CD4-positive, alpha-beta T cell treated with Interferon gamma for 1 hour (primary cell): ENCODE measurements at places on chromosomes 6 and 20.

- no peak for DNase-seq
These were observed 21.4 kb upstream of the PI16 start for GRCh38 chr6:36933102-36933501.

DNA sequence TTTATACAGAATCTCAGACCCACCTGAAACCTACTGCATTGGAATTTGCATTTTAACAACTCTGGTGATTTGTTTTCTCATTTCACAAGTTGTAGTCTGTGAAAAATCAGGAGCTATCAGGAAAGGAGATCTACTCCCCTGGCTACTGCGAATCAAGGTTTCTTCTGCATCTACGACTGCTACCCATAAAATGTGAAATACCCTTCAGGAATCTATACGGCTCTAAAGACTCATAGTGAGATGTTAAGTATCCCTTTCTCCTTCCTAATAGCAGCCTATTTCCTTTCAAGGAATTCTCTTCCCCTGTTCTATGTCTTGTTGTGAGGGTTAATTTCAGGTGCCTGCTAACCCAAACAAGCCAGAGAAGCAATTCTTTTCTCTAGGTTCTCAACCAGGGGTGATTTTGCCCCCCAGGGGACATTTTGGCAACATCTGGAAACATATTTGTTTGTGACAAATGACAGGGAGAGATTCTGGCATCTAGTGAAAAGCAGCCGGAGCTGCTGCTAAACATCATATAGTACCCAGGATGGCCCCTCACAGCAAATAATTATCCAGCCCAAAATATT, 26.3 kb downstream of the WFDC3 start:
- no peak for DNase-seq

DNA sequence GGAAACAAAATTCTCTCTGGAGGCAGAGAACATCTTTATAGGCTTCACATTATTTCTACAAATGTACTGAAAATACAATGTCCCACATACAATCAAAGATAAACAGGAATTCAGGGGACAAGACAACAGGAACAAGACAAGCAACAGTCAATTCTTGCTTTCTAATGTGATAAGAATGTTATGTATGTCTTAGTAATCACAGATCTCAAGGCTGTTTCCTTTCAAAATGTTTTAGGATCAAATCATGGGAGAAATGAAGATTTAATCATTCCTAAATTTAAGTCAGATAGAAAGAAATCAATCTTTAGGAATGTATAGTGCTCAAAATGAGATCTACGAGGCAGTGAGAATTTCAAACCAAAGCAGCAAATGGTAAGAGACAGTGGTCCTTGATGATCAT, 32.1 kb downstream of the NEDD9 start:
- DNase-seq: no peak

- no peak for DNase-seq
These were observed 16.7 kb downstream of the PCMT1 start for GRCh38 chr6:149766156-149766769.

- no peak for DNase-seq
These were observed 24.3 kb upstream of the ADGRF1 start for GRCh38 chr6:47066418-47066817.

DNA sequence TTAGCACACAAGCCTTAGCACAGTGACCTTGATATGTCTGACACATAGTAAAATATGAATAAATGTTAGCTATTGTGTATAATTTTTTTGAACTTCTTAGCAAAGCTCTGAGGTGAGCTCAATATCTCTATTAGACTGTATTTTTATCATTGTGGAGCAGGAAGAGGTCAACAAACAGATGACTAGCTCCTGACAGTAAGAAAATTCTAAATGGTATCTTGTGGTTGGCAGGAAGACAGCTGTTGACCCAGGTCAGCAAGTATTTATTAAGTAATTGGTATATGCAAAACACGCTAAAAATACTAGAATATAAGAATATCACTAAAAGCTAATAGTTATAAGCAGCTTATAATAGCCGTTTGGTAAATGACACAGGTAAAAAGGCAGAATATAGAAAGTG, 77.5 kb upstream of the MARCKS start:
- no peak for DNase-seq

DNA sequence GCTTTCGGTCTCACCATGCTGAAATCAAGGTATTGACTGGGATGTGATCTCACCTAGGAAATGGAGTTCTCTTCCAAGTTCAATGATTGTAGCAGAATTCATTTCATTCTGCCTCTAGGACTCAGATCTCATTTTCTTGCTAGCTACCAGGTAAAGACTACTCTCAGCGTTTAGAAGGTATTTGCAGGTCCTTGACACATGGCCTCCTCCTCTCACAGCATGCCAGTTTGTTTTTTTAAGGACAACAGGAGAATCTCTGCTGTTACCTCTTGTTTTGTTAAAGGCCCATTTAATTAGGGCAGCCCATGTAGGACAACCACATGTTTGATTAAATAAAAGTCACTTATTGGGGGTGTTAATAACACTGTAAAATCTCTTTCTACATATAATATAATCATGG, 757.8 kb downstream of the EYS start:
- no peak for DNase-seq

DNA sequence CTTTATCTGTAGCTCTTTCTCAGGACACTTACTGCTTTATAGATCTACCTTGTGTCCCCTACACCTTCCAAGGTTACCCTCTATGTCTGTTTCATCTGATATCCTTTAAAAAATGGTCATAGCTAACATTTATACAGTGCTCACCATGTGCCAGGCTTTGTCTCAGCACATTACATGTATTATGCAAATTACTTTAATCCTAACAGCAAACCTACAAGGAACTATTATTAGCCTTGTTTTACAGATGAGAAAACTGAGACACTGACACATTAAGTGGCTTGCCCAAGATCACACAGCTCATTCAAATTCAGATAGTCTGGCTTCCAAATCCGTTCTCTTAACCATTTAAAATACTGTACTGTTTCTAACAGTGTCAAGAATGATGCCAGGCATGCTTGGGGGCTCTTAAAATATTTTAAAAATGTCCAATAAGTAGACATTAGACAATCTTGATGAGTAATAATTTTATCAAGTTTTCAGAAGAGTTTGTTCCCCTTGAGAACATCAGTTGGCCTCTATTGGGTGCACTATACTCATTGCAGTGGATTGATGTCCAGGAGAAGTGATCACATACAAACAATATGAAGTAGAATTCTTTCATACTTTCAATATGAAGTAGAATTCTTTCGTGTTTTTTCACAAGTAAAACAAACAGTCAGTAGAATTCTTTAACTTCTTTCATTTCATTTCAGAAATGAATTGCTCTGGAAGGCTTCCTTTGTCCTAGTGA, 69.6 kb downstream of the DNAH8 start:
- DNase-seq: no peak

DNA sequence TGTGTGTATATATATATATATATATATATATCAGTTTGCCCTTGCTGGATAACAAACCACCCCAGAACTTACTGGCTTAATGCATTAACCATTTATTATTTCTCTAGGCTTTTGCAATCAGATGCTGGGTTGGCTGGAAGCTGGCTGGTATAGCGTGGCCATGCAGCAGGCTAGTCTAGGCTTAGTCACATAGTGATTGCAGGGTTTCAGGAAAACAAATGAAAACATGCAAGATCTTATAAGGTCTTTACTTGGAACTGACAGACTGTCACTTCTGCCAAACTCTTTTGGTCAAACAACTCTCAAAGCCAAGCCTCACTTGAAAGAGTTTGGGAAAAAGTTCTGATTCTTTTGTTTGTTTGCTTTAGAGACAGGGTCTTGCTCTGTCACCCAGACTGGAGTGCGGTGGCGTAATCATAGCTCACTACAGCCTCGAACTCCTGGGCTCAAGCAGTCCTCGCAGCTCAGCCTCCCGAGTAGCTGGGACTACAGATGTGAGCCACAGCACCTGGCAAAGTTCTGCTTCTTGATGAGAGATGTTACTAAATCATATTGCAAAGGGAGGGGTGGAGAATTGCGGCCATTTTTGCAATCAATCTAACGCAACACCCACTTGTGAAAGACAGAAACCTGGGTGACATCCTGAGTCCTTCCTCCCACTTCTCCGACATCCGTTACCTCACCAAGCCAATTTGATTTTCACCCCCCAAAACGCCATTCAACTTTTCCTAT, 74.6 kb upstream of the RNF24 start:
- DNase-seq: peak; percentile 20

DNA sequence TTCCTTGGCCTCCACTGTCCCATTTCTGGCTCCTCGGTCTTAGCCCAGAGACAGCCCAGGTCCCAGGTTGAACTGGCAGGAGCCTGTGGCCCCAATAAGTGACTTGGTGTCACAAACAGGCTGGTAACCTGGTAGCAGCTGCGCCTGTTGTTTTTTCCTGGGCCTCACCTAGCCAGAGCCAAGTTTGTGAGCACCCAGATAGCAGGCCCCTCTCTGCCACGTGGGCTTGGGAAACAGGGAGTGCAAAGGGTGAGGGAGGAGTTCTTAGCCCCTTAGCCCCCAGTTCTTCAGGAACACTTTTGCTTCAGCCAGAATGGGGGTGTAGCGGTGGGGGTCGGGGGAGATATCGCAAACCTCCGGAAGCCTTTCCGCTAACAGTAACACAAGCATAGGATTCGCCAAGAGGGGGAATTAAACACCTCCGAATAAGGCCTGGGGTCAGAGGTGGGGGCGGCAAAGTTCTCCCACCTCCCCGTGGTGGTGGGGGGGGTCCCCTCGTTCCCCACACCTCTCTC, 760 bp downstream of the C6orf132 start:
- DNase-seq: no peak

DNA sequence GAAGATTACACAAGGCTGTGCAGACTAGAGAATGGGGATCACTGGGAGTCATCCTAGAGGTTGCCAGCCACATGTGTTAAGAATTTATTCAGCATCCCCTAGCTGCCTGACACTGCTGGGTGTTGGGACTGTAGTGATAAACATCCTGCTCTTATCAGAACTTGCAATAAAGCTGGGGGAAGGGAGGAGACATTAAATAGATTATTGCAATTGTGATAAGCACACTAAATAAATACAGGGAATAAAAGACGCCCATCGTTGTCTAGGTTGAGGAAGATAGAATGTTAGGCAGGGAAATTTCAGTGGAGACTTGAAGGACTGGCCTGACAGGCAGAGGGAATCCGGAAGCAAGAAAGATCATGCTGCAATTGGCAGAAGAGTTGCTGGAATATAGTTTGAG, 33.2 kb upstream of the TRAM2 start:
- no peak for DNase-seq

- DNase-seq: no peak
These were observed 19.6 kb downstream of the SOBP start for GRCh38 chr6:107509506-107509905.

GRCh38 chr6:39965751-39966150, 31.5 kb upstream of the MOCS1 start:
- no peak for DNase-seq

DNA sequence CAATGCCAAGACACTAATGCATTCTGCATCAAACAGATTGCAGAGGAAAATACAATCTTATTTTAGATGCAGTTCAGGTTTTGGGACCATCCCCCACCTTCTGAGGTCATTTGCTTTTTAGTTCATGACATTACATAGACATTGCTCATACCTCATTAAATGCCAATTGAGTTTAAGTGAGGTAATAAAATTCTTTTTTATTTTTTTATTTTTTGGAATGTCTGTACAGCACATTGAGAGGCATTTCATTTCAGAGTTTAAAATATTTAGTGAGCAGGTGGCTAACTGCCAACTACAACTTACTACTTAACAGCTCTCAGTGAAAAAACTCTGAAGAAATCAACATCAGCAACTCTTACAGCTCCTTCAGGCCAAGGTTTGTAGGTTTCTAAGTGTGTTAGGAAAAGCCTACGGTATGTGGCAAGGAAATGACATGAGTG, 482.2 kb upstream of the RNF217 start:
- DNase-seq: no peak

DNA sequence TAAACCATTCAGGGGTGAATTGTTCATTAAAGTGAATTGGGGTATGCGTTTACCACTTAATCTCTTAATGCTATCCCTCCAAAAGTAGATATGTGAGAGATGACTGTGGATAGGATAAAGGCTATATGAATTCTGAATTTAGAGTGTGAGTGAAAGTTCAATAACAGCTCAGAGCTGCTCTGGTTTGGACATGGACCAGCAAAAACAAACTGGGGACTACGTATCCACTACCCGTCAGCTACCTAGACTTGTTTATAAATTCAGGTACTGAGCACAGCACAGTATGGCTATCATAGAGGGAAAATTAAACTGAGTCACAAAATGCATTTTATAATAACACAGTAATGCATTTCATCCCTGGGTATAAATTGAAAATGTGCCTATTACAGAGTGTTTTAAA, 44.4 kb downstream of the HDDC2 start:
- DNase-seq: no peak

- peak; percentile 37 for DNase-seq
These were observed 19.0 kb upstream of the TLDC2 start for GRCh38 chr20:36856691-36857635.

DNA sequence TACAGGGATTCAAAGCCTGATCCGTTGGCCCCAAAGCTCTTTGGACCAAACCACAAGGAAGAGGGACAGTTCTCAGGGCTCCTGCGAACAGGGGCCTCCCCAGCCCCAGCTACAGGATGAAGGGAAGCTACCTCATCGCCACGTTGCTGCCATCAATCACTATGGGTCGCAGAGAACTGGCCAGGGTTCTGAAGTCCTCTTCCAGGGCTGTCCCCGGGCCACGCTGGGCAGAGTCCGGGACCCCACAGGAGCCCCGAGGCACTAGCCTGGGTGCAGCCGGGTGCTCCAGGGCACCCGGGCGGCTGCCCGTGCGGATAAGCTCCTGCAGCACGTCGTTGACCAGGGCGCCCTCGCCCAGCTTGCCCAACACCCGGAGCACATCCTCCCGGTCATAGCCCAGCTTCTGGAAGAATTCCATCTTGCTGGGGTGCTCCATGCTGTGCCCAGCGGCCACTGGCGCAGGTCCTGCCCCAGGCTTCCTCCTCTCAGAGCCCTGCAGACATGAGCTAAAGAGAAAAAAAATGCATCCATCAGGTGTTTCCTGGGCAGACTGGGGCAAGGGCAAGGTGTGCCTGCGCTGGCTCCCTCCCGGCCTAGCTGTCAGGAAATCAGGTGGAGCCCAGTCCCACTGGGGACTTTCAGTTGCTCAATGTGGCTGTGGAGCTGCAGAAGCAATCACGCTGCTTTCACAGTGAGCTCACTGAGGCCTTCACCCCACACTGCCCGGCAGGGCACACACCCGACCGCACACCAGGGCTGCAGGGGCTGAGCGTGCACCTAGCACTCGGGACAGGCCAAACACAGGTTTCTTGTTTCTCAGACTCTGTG, 10.5 kb downstream of the ZC3H12D start:
- no peak for DNase-seq

DNA sequence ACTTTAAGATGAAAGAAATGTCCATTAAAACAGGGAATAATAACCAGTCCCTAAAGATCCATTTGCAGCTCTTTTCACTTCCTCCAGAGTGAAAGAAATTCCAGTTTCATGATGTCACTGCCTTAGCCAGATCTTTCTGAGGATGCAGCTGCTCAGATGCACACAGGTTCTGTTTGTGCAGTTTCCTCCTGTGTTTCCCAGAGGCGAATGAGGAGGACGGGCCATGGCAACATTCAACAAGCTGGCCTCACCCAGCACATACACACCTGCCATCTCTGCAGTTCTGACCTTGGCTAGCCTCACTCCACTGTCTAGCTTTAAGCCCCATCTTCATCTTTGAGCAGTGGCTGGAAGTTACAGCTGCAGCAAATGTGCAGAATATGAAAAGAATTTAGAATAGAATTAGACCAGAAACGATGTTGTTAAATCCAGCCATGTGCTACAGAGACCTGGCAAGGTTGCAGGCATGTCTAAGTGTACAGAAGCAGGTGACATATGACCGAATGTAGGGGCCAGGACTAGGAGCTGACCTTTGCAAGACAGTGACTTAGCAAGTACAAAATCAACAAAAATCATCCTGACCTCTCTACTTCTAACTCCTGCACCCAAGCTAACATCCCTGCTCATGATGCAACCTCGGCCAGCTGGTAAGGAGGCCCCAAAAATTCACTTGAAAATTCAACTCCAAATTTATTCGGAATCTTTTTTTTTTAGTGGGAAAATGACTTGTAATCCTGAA, 35.0 kb downstream of the FAM50B start:
- no peak for DNase-seq
